ENCODE measurements at places on chromosomes 7 and 10.

DNA sequence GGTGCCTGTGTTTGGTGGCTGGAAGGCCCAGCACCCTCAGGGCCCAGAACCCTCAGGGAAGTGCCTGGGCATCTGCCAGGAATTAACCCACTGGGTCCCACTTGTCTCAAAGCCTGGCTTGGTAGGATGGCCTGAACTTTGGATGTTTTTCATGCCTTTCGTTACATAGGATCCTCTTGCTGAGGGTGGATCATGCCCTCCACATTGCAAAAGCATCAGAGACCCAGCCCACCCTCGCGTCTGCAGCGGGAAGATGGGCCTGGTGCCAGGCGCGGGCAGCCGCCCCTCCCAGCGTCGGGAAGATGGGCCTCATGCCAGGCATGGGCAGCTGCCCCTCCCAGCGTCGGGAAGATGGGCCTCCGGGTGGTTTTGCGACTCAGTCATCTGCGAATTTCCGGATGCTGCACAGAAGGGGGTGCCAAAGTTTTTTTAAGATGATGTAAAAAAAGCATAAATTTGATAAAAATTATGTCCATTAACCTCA is 51.9 kb upstream of the PRKAR1B start:
- ATAC-seq, result no peak

GRCh38 chr10:12474727-12475412 is 125.5 kb downstream of the CAMK1D start:
- ATAC-seq, result no peak

GRCh38 chr10:120495226-120496009 is 38.4 kb downstream of the PLPP4 start:
- ATAC-seq, result no peak

- ATAC-seq, result no peak
These were observed 93.6 kb downstream of the HIBADH start for GRCh38 chr7:27569106-27569505.

GRCh38 chr10:107653832-107654287 is 489.4 kb upstream of the SORCS1 start:
- peak; percentile 72 for ATAC-seq

GRCh38 chr10:29210266-29210868 is 78.5 kb upstream of the LYZL1 start:
- ATAC-seq, result no peak

DNA sequence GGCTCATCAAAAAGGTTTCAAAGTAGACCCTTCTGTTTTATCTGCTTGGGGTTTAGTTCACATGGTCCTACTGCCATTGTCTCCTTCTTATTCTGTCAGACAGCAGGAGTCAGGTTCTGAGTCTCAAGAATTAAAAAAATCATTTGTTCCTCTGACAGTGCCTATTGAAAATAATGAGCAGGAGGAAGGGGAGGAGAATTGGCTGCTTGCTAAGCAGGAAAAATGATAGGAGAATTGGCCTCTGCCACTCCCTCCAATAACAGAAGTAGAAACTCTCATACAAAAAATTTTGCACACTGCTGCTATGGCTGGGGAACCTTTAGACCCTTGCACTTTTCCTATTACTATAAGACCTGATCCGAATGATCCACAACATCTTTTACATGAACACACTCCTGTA is 35.7 kb downstream of the OR13A1 start:
- no peak for ATAC-seq

DNA sequence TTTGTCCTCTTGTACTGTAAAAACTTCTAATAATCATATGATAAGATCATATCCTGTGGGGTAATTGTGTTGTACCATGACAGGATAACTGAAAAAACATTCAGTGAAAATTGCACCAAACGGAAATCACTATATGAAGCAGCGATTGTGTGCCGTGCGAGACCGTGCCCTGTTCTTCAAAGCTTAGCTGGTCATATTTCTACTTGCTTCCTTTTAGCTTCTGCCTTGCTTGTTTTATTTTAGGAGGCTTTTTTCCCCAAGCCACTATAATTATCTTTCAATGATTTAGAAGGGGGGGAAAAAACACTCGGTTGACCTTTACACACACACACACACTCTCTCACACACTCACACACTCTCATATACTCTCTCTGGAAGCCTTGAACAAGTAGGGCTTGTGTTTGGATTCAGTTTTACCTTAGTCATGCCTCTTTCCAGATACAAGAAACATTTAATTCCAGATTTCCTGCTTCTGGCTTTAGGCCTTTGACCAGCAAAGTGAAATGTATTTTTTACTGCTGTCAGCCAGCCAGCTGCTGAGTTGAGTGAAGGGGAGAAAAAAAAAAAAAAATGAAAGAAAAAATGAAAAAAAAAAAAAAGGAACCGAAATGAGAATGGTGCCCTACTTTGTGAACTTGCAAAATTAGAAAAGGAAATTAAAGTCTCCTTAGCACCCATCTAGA is 181.4 kb downstream of the ARID5B start:
- peak; percentile 78 for ATAC-seq

DNA sequence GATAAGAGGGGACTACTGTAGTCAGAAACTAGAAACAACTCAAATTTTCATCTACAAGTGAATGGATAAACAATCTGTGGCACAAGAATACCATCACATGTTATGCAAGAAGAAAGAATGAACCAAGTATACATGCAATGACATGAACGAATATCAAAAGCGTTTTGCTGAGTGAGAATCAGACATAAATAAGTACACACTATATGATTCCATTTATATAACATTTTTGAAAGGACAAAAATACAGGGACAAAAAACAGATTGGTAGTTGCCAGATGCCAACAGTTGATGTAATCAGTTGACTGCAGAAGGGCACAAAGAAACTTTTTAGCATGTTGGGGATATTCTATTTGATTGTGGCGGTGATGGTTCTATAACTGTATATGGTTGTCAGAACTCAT is 33.6 kb downstream of the CTNNA3 start:
- no peak for ATAC-seq

- ATAC-seq, result no peak
These were observed 142.0 kb downstream of the HDAC9 start for GRCh38 chr7:18637516-18637915.

DNA sequence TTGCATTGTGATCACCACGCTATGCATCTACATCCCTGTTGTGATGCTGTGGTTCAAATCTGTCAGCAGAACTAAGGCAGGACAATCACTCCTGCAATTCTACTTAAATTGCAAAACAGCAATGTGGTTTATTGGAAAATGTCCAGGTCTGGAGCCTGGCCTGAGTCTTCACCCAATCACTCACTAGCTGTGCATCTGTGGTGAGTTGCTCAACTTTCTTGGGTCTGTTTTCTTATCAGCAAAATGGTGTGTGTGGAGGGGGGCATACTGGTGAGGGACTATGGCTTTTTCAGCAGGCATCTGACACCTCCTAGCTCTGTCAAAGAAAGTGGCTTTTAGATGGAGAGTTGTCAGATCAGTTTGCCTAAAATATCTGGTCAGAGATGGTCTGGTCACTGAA is 108.3 kb upstream of the FEZF1 start:
- ATAC-seq, result no peak

All from stimulated activated memory B cell treated with anti-CD40 and anti-IgM and Interleukin-4, amounts not matched to agents 10 μg/mL and 1 μg/mL and 100 μg/mL, for 72 hours (primary cell).